Globus pallidus (tissue), 1 donor: ENCODE measurements at places on chromosomes 4 and X.

GRCh38 chr4:42596918-42597317, 60.0 kb downstream of the ATP8A1 start:
- no peak for DNase-seq

GRCh38 chrX:54357414-54358377, at the start of gene WNK3:
TSS of gene WNK3 (minus strand) at chrX:54358046.
- peak; percentile 77 for DNase-seq

- DNase-seq = no peak
Observed at GRCh38 chr4:26197018-26197779, 123.6 kb upstream of the RBPJ start.

DNA sequence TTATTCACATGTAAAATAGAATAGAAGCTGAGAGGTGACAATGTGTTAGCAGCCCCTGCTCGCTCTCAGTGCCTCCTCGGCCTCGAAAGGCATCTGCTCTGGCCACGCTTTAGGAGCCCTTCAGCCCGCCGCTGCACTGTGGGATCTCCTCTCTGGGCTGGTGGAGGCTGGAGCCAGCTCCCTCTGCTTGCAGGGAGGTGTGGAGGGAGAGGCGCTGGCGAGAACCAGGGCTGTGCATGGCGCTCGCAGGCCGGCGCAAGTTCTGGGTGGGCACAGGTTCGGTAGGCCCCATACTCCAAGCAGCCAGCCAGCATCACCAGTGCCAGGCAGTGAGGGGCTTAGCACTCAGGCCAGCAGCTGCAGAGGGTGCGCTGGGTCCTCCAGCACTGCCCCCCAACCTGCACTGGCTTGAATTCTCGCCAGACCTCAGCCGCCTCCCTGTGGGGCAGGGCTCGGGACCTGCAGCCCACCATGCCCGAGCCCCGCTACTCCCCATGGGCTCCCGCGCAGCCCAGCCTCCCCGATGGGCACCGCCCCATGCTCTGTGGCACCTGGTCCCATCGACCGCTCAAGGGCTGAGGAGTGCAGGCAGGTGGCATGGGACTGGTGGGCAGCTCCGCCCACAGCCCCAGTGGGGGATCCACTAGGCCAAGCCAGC, 1346.7 kb upstream of the IGFBP7 start:
- DNase-seq = no peak

DNA sequence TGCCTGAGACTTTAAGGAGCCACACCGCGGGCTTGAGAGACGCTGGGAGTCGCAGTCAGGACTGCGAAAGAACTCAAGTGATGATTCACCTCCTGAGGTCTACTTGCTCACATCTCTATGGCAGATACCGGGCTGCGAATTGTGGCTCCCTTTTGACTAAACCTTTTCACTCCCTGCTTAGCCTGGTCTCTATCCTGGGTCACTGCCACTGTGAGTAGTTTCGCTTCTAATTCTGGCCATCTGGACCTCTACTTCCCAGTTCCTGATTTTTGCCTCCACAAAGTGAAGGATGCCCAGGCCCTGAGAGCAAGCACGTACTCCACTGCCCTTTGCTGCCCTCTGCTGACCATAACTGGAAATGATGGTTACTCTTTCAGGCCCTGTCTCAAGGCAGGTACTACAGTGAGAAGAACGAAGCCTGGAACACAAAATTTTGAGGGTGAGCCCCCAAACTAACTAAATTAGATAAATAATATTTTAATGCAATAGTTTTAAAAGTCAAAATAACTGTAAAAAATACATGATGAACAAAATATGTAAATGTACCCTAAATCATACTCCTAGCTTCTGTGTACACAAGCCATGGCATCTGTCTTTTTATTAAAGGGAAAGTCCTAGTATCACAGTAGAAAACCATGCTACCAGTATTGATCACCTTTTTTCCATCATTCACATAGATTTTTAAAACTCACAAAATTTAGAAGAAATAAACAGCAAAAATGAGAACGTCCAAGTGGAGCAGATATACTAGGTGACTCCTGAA, 16.7 kb downstream of the MAD2L1 start:
- peak; percentile 78 for DNase-seq

DNA sequence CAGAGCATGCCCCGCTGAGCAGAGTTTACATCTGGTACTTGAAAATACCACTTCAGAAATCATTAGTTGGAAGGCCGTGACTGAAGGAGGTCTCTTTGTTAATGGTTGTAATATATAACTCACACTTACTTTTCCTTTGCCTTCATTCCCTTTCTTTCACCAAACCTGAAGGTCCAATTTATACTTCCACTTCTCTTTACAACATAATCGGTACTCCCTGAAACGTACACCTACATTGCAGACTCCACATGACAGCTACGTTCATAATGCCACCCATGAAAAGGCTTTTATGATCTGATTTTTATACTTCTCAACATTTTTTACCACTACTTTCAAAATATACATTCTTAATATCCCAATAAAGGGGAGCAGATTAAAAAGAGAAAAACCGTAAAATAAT, 298.7 kb downstream of the C4orf33 start:
- no peak for DNase-seq

- no peak for DNase-seq
Observed at GRCh38 chr4:55902677-55903076, 46.1 kb upstream of the CEP135 start.

GRCh38 chr4:86512631-86513030, 81.5 kb upstream of the PTPN13 start:
- DNase-seq = no peak

DNA sequence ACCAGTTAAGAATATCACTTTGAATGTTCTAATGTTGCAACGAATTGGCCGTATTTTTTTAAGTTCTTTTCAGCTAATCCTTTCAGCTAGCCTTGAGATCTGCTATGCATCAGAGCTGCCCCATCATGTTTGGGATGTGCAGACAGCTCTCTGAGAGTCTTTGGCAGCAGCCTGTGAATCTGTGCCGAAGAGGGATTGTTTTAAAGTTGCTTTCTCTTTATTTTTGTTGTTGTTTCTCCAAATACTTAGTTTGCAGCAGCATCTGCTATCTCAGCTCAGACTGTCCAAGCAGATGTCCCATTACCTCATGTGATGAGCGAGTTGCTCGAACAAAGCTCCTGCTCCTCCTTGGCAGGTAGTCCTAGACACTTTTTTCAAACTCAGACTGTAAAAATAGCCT, 1002.5 kb upstream of the INTU start:
- no peak for DNase-seq

DNA sequence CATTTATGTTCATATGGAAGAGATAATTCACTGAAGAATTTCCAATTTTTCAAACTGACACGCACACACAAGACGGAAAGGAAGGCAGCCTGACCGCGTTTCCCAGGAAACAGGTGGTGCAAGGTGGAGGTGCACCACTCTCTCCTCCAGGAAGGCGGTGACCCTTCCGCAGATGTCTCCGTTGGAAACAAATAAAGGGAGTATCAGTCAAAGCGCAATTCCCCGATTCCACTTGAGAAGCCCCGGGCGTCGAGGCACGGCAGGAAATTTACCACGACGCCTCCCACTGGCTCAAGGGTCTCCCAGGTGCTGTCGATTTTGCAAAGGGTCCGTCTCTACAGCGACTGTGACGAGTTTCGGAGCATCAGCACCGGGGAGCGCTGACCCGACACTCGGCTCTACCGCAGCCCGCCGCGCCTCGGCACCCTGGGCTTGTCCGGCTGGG, 770 bp upstream of the TIGD2 start:
- no peak for DNase-seq

- no peak for DNase-seq
Observed at GRCh38 chr4:100581337-100581736, 63.5 kb upstream of the EMCN start.

GRCh38 chrX:38221391-38221929, 789 bp upstream of the SRPX start:
- DNase-seq = no peak

- no peak for DNase-seq
Observed at GRCh38 chr4:119113033-119113655, 22.5 kb upstream of the MYOZ2 start.

DNA sequence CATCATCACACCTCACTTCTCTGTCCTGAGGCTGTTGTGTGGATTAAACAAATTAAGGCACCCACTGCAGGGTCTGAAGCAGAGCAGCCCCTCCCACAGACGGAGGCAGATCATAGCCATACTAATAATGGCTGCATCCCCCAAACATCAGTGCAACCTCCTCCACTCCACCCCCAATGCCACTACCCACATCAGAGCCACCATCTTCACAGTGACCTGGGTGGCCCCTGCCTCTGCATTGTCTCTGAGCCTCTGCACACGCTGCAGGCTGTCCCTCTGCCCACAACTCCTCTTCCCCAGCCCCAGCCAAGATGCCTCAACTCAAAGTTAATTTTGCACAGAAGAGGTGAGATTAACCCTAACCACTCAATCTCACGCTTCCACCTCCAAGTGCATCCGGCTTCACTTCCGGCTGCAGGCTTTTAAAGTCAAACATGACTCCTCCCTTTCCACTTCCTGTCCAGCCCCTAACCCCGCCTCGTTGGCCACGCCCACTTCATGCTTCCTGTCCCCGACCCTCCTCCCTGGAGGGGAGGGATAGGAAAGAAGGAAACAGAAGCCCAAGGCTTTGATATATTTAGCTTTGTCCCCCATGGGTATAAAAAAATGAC, 22.7 kb downstream of the JAKMIP1 start:
- no peak for DNase-seq

DNA sequence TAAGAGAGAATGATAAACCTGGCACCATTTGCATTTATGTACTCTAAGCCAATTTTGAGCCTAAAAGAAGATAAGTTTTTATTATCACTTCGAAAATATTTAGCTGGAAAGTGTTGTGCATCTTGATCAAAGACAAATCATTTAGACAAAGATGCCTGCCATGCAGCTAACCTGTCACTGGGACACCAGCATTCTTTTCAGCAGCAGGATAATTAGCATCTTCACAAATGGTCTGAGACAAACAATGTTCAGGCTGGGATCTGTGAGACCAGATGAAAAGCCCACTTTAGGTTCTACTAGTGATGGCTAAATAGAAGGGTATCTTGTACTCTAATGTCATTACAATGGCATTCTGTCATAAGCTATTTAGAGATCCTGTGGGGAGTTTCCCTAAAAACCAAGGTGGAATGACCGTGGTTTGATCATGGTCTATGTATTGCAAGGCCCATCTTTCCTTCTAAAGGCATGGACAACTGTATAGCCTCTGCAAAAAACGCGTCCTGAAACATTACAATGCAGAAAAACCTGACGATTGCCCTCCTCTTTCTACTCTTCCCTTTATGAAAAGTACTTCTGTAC, 7.2 kb downstream of the PRDM8 start:
- DNase-seq = no peak

DNA sequence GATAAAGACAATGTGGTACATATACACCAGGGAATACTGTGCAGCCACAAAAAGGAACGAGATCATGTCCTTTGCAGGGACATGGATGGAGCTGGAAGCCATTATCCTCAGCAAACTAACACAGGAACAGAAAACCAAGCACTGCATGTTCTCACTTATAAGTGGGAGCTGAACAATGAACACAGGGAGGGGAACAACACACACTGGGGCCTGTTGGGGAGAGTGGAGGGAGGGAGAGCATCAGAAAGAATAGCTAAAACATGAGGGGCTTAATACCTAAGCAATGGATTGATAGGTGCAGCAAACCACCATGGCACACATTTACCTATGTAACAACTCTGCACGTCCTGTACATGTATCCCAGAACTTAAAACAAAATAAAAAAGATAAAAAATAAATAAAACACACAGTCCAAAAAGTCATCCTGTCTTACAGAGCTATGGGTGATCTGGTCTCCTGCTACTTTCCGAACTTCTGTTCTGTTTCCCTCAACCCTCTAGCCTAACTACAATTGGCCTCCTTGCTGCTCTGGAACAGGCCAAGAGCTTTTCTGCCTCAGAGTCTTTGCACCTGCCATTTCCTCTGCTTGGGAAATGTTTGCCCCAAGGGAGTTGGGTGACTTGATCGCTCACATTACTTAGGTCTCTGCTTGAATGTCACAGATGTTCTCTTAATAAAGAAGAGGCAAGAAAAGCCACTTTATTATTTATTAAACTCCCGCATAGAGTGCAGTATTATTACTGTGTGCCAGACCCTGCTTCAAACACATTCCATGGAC, 1.1 kb upstream of the CD38 start:
- no peak for DNase-seq

DNA sequence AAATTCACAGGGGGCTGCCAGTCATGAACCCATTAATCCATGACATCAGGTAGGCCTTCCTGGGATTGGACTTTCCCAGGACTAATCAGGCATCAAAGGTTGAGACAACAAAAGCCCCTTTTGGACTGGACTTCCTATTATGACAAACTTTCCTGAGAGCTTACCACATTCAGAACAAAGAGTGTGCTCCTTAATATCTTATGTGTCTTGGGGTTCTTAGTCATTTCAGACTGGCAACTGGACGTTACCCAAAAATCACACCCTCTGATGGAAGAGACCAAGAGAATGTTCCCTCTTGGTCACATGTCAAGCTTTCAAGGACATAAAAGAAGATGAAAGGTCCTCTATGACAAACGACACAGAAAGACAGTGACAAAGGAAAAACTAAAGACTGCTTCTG, 31.6 kb upstream of the PPP1R2C start:
- DNase-seq = no peak

DNA sequence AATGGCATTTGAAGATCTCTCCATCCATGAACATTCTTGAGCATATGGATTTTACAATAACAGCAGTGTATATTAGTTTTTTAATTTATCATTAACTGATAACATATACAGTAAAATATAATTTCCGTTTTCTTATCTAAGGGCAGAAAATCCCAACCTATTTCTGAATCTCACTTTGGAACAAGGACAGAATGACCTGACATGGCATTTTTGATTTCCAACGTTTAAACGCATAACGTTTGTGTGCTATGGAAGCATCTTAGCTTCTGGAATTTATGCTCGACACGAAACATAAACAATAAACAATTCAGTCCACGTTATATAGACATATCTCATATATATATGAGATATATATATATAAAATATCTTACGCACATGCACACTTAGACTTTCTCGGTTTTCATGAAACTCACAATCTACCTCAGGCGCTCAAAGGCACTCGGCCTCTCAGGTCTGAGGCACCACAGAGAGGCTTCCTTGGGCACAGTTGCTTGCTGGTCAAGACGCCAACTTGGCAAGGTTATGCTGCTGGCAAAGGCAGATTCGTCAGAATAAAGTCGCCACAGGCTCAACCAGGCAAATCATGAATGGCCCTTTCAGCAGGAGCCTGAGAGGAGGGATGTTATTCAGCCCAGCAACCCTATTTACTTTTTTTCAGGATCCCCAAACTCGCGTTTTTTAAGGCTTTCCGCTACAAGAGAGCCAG, 1.0 kb upstream of the UGT8 start:
- peak; percentile 83 for DNase-seq

DNA sequence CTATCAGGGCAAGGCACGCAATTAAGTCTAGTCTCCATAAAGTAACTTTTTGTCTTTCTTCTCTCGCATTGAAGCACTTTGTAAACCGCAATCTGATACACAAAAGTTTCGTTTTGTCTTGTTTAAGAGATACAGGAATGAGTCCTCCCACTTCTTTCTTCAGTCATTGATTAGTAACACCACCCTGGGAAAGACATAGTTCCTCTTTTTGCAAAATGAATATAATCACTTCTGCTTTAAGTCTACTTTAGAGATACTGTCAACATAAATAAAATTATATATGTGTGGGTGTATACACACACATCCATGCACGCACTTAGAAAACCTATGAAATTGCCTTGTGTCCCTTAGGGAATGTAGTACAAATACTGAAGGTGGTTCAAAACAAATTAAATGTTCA, 11.7 kb downstream of the COQ2 start:
- no peak for DNase-seq
